Dermis microvascular lymphatic vessel endothelial cell (primary cell): ENCODE measurements at places on chromosomes 3 and 15. TPM values are rescaled to one million over a fixed set of nuclear protein-coding genes. Genes with fewer than 3 reads are reported as not detected.

The FOXB1 gene
- total RNA-seq, result not detected in 2 replicates

The ALPK3 gene
- 19.5 and 52.6 TPM in 2 replicates for total RNA-seq

- DNase-seq, result no peak
These were observed 341.4 kb upstream of the ATP11B start for GRCh38 chr3:182451871-182452270.

DNA sequence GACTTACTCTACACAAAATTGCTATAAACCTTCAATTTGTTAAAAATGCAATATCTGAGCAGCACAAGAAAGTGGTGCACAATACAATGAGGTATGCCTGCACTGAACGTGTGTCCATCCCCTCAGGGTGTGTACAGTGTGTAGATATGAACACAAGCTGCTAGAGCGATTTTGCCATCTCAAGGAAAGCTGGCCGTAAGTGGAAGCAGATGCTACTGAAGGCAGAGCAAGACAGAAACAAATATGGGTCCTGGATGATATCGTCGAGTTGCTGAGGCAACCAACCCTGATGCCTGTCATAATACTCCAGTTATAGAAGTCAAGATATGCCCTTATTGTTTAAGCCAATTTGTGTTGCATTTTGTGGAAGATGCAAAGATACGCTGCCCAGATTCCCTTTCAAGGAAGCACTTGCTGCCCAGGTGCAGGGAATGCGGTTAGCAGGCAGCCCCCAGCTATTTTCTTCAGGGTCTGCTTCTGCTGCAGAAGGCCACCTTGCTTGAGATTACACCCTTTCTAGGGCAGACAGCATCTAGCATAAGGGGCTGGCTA lies 25.8 kb upstream of the EHHADH start:
- no peak for DNase-seq

GRCh38 chr15:83275412-83275811 lies 9.1 kb downstream of the BNC1 start:
- no peak for DNase-seq

The SLC25A36 gene
- 33.4 and 35.9 TPM in 2 replicates for total RNA-seq

- peak; percentile 75 for DNase-seq
These were observed 124.7 kb downstream of the RPL22L1 start for GRCh38 chr3:170745211-170745718.

- no peak for DNase-seq
These were observed 10.2 kb upstream of the TMEM212 start for GRCh38 chr3:171832989-171833388.

The SLC24A5 gene
- not detected in 2 replicates for total RNA-seq

- DNase-seq, result peak; percentile 54
These were observed 60.8 kb downstream of the DAPK2 start for GRCh38 chr15:63985221-63986184.

- DNase-seq, result no peak
These were observed 185.6 kb downstream of the PLCL2 start for GRCh38 chr3:17070161-17070959.

DNA sequence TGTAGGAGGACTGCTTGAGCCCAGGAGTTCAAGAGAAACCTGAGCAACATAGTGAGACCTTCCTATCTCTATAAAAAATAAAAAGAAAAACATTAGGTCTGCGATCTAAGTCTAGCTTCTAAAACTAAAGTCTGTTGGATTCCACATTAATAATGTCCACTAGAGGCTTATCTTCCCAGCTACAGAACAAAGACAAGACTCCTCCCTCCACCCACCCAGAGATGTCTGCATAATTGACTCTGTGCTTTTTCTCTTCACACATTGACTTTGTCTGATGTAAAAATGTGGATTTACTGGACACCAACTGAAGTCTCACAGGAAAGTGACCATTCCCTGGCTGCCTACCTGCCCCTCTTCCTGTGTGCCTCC lies 91.8 kb downstream of the ATP10A start:
- no peak for DNase-seq
